ENCODE measurements at places on chromosomes 4 and X. TPM values are rescaled to one million over a fixed set of nuclear protein-coding genes. Genes with fewer than 3 reads are reported as not detected.

GRCh38 chr4:168852387-168852786 is 157.7 kb downstream of the CBR4 start:
- no peak for DNase-seq

DNA sequence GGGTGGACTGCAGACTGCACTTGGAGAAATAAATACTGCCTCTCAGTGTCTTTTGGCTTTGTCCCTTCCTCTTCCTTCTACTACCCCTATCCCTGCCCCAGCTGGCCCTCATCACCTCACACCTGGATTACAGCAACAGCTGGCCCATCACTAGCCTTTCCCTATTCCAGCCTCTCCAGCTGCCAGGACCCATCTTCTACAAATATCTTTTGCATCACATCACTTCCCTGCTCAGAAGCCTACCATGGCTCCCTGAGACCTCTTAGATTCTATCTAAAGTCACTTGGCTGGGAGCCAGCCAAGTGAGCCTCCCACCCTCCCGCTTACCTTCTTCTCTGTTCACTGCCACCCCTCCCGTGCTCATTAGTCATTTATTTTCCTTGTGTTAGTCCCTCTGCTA is 66.8 kb downstream of the TSC22D3 start:
- peak; percentile 75 for DNase-seq

DNA sequence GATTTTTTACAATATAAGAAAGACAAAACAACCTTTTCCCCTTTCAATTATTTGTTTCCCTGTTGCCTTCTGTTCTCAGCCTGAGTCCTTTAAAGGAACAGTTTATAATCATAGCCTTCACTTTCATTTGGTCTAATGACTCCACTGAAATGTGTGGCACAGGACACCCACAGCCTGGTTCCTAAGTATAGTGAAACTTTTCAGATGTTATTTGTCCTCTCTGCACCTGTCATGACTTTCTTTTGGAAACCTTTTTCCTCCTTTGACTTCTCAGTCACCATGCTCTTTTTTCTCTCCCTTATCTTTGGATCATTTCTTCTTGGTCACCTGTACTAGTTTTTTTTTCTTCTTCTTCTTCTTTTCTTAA is 237.8 kb upstream of the ANXA3 start:
- no peak for DNase-seq

DNA sequence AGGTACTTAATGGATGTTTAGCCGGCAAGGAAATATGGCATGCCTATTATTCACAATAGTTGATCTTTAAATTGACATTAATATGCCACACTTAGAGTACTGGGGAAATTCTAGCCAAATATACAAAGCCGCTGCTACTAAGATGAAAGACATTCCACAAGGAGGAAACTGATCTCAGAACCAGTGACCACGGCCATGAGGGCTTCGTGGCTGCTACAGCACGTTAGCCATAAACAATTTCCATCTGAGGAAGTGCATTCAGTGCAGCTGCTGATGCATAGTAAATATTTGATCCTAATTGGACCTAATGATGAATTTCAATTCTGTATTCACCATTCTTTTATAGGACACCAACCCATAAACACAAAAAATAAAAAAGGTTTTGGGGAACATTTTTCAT is 59.1 kb downstream of the SORBS2 start:
- no peak for DNase-seq

- no peak for DNase-seq
Observed at GRCh38 chrX:129845616-129846190, 2.0 kb upstream of the ZDHHC9 start.

DNA sequence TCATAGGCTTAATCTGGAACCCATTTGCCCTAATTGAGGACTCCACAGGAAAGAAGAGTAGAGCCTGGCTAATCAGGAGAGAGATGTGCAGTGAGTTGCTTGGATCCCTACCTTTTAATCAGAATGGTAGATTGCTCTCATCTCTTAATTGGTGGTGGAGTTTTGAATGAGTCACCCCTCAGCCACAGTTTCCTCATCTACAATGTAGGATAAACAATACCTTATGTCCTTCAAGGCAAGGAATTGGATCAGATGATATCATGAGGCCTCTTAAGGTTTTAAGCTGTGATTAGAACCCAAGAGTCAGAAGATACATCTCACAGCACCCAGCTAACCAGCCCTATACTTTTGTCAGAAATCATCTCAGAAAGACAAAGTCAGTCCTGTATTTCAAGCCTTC is 39.1 kb downstream of the PDGFRA start:
- no peak for DNase-seq

DNA sequence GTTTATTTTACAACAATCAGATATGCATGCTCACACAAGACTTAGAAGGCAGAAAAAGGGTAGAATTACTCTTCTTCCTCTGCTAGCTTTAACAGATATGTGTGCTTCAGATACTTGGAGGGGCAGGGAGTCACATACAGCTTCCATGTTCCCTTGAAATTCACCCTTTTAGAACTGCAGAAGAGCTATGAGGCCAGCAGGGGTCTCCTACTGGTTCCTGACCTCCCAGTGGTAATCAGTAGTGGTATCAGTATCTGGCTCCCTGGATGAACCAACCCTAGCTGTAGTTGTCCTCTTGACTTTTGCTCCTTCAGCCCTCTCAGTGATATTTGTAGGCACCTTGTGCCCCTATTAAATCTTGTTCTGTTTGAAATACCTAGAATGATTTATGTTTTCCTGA is 81.5 kb downstream of the RCHY1 start:
- DNase-seq, result no peak

The SMR3A gene
- not detected for total RNA-seq

The KLHL13 gene
- 1.3 TPM for total RNA-seq

Data from lower leg skin (tissue), 4 donors.